ENCODE measurements at places on chromosomes 7 and 10.

DNA sequence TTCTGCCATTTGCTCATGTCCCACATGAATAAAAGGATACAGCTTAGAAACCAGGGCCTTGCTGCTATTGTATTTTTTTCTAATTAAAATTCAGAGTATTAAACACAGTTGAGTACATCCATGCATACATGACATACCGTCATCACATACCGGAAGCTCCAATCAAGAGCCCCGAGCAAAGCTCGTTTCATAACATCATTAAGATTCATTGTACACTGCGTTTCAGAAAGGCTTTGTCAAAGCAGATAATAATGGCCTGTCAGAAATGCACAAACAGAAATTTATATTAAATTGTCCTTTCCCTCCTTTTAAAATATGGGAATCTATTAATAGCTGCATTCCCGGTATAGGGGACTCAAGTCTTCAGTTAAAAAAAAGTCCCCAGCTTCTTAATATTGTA is 103.4 kb downstream of the PRTFDC1 start:
- DNase-seq: no peak

DNA sequence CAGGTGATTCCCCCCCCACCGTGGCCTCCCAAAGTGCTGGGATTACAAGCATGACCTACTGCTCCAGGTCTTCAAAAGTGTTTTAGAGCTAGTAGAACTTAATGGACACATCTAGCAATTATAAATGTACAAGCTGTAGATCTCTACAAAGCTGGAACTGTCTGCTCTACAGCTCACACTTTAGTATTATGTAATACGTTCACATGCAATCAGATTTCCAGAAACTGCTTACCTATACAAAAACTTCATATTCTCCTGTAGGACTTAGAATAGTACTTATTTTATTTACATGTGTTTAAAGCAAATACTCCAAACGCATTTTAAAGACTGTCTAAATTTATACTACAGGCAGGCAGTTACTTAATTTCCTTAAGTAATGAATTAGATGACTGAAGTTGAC is 39.2 kb upstream of the ASL start:
- no peak for DNase-seq

DNA sequence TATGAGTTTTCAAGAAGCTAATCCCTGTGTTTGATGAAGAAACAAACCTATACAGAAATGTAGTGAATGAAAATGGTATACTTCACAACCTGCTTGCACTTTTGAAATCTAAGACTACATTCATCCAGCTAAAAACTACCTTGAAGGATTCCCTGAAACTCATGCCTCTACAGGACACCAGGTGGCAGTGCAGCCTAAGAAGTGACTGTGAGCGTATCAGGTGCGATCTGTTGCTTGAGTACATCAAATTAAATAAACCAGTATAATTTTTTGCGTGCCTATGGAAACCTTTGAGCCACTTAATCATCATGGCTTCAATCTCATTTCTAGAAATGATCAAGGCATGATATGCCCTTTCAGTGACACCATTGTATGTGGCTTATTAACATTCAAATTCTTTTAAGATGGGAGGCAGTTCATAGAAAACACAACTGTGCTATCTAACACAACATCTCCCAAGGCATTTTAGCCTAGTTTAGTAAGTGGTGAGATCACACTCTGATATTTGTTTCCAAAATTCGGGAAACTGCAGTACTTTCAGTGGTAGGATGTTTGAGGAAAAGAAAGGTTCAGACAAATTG is 57.4 kb downstream of the PPP1R17 start:
- DNase-seq: no peak

DNA sequence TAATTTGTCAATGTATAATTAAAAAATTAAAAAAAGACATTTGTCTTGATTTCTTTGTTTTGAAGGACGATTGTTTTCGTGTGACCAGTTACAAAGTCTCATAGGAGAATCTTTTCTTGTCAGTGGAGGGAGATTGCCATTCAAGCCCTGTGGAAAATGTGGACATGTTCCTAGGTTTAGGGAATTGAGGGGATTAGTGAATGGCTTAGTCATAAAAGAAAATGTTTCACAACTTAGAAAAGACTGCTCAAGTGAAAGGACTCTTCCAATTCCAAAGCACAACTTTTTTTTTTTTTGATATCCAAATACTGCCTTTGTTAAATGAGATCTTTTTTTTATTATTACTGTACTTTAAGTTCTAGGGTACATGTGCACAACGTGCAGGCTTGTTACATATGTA is 140.7 kb upstream of the HABP2 start:
- no peak for DNase-seq

DNA sequence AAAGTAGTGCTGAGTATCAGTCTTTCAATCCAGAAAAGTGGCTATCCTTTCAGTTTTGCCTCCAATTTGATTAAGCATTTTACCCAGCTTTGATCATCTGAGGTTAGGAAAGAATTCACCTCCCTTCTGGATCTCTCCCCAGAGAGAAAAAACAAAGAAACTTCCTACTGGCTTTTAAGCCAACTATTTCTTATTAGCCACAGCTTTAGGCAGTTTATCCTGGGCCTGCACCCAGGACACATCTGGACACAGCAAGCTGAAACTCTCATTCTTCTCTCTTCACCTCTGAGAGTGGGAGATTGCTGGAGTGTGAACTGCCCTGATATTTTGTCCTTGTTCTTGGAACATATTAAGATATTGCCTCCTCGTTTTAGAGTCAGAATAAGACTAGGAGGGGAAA is 43.5 kb upstream of the LSM8 start:
- no peak for DNase-seq

- DNase-seq: no peak
These were observed 34.6 kb upstream of the UNCX start for GRCh38 chr7:1197997-1198625.

GRCh38 chr10:106053061-106053460 is 1111.4 kb downstream of the SORCS1 start:
- DNase-seq: no peak

- DNase-seq: no peak
These were observed 54.3 kb downstream of the LRRC18 start for GRCh38 chr10:48885376-48885775.

DNA sequence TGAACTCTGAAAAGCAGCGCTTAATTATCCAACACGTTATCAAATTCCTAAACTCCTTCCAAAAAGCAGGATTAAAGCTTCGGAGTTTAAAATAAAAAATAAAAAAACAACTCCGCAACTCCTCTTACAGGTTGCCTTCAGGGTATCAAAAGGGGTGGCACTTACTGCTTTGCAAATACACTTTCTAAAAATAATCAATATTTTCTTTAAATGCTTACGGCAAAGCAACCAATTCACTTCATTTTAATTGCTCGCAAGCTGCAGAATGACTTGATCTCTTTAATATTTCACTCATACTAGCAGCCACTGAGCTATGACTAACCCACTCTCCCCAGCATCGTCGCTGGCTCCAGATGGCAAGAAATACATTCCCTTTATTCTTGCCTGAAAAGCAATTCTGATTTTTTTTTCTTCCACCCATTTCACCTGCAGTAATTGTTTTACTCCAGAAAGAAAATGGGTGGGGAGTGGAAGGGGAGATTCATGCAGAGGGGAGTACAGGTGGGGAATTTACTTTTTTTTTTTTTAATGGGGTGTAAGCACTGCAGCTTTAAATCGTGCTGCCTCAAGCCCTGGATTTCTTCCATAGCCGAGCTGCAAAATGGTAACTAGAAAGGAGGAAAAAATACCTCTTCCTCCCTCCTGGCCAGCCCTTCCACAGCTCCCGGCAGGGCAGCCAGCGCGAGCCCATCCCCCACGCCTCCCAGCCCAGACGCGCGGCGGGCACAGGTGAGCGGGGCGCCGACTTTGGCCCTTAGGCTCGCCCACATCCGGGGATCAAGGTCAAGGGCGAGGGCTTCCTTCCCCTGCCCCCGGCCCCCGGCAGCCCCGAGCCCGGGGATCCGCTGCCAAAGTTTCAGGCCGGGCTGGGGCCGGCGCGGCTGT is 54.2 kb upstream of the FHIP2A start:
- DNase-seq: no peak

- DNase-seq: no peak
These were observed 9.5 kb upstream of the GGCT start for GRCh38 chr7:30514177-30514576.

DNA sequence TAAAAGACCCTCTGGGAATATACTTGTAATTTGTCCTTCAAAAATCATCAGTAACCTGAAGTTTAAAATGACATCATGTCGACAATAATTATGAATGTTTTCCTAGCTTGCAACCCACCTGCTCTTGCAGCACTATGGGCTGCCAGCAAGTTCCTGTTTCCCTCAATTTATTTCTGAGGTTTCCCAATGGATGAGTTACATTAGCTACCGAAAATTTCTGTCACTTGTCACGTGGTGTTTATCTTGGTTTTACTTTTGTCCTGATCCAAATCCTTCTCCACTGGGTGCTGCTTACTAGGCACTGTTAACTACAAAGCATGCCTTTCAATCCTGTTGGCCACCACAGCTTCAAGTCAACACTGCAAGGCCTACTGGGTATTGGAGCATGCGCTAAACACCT is 31.5 kb downstream of the GIMAP8 start:
- DNase-seq: no peak

DNA sequence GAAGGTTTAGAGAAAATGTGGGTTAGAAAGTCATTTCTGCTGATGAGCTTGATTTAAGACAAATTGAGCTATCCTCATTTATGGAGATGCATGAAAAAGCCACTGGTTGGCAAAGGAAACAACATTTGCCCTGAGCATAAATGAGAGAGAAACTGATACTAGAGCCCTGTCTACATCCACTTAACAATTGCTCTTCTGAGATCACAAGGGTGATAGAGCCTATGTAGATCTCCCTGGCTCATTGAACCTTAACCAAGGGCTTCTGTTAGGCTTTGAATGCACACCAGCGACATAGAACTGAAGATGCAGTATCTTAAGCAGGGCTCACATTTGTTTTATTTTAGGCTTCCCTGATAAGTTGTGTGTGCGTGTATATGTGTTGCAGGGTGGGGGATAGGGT is 35.0 kb downstream of the GPR141 start:
- DNase-seq: no peak

GRCh38 chr10:66813122-66813521 is 112.7 kb upstream of the LRRTM3 start:
- DNase-seq: no peak

GRCh38 chr10:122338609-122339441 is 35.7 kb upstream of the PLEKHA1 start:
- DNase-seq: no peak

GRCh38 chr7:12327922-12328321 is 75.7 kb downstream of the VWDE start:
- DNase-seq: no peak

DNA sequence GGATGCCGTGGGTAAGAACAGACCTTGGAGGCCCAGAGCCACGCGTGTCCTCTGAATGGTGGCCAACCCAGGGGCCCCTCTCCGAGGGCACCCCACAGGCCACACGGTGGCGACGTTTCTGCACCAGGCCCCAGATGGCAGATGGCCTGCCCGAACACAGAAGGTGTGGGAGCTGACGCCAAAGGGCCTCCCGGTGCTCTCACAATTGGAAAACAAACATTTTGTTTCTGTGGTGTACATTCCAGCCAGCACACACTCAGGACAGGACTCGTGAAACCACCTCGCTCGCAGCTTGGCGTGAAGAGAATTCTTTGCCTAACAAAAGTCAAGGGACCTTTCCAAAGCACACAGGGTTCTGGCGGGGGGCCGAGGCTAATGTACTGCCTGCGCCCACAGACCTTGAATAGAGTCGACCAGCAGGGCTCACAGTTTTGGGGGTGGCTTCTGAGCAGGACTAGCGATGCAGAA is 112.1 kb downstream of the FAM53B start:
- DNase-seq: no peak

DNA sequence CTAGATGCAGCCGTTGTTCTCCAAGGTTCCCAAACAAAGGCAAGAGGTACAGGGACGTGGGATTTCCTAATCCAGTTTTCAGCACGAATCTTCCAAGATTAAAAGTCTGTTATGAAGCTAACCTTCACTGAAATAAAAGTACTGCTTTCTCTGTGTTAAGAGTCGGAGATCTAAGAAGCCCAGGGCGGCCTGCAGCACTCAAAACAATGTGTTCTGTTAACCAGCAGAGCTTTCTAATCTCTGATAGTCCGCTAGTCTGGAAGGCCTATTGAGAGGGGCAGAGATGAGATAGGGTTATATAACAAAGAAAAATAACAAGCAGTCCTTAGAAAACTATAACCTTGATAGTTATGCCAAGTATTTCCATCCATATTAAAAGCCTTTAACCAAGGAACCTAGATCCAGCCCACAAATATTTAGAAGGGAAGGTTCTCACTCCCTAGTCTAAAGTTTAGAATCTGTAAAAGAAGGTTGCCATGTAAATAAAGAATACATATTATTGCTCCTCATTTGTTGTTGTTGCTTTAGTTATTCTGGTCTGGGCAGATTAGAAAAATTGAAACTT is 106.3 kb upstream of the SVIL start:
- no peak for DNase-seq

GRCh38 chr10:130492266-130492934 is 356.2 kb downstream of the GLRX3 start:
- DNase-seq: no peak

- no peak for DNase-seq
These were observed 3.0 kb upstream of the HOXA2 start for GRCh38 chr7:27105301-27106031.

DNA sequence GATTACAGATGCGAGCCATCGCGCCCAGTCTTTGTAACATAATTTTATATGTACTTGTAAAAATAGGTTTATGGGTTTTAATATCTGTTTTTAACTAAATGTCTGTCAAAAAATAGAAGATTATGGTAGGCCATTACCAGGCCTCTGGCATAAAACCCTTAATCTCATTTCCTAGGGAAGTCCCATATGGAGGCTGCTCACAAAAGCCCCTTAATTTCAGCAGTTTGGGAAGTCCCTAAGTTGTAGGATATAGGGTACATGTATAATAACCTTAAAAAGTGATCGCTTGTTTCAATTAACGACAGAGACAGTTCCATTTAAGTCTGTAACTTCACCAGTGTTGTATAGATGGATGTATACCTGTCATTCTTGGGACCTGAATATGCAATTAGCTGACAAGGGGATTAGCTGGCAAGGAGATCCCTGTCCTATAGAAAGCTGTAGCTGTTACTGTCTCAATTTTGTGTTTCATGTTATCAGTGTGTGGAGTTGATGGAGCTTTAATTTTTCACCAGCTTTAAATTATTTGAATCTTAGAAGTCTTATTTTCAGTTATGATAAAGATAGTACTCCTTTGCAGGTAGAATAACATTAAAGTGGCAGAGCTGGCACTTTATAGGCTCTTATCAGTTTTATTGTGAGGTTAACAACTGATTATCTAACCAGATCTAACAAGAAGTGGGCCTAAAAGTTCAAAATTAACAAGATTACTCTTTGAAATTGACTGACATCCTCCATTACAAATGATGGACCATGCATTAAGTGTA is 10.5 kb downstream of the TRIM24 start:
- DNase-seq: no peak

DNA sequence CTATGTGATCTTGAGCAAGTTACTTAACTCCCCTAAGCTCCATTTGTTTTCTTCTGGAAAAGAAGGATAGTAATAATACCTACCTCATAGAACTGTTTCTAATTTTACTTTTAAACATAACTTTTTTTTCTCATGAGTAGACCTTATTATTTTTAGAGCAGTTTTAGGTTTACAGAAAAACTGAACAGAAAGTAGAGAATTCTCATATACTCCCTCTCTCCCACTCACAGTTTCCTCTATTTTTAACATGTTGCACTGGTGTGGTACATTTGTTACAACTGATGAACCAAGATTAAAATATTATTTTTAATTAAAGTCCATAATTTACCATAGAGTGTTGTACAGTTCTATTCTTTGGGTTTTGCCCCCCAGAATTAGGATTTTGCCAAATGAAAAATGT is 221.3 kb upstream of the CSTF2T start:
- no peak for DNase-seq
